Activated CD4-positive, CD25-positive, alpha-beta regulatory T cell (primary cell): ENCODE measurements at places on chromosomes 6 and 20.

DNA sequence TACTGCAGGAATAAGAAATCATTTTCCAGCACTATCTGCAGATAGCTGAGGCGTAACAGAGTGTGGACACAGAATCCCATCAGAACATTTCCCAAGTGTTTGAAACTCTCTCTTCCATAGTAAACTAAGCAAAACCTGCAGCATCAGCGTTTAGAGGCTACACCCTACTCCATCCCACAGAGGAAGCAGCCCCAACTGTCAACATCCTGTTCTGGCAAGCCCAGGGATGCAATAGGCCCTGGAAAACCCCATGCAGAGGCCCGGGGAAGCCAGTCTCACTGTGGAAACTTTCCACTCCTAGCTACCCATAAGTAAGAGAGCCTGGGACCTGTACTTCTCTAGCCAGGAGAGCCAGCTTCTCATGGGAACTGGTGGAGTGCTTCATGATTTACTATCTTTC is 129.4 kb downstream of the LY86 start:
- DNase-seq = no peak

DNA sequence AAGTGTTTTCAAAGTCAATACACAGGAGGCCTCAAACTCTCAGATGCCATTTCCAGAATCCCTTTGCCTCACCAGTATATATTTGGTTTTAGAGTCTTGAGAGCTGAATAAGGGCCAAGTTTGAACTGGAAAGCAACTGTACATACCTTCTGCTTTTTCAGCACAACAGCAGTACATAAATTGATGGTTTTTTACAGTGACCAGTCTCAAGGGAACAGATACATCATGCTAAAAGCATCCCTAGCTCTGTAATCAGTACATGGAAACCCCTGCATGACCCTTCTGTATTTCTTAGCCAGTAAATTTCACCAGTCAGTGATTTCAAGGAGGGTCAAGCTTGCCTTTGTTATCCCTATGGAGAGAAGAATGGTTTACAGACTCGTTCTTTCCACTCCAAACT is 40.6 kb upstream of the ECHDC1 start:
- no peak for DNase-seq

GRCh38 chr6:27568226-27568897 is 95.5 kb upstream of the ZNF184 start:
- no peak for DNase-seq

GRCh38 chr20:40724566-40724965 is 35.5 kb upstream of the MAFB start:
- DNase-seq = no peak

GRCh38 chr6:97726378-97726777 is 443.4 kb upstream of the MMS22L start:
- no peak for DNase-seq

- no peak for DNase-seq
Measured at GRCh38 chr6:79797912-79798311, 149.4 kb downstream of the ELOVL4 start.

DNA sequence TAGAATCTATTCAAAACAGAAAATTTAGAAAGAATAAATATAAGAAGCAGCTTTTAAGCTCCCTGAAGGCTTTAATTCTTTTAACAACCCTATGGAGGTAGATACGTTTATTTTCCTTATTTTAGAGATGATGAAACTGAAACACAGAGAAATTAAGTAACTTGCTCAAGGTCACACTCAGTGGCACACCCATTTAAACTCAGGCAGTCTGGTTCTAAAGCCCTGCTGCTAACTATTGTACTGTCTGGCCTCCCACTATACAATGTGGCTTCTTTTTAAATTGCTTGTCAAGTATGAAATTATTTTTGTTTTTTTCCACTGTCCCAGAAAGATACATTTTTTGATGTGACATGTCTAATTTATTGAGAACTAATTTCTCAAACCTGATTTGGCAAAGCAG is 55.7 kb downstream of the FAM217A start:
- no peak for DNase-seq

GRCh38 chr6:13733178-13733887 is 21.7 kb upstream of the RANBP9 start:
- DNase-seq = no peak

GRCh38 chr6:84177241-84177640 is 50.2 kb downstream of the CEP162 start:
- no peak for DNase-seq

GRCh38 chr6:121506761-121507754 is 71.6 kb downstream of the GJA1 start:
- DNase-seq = no peak

DNA sequence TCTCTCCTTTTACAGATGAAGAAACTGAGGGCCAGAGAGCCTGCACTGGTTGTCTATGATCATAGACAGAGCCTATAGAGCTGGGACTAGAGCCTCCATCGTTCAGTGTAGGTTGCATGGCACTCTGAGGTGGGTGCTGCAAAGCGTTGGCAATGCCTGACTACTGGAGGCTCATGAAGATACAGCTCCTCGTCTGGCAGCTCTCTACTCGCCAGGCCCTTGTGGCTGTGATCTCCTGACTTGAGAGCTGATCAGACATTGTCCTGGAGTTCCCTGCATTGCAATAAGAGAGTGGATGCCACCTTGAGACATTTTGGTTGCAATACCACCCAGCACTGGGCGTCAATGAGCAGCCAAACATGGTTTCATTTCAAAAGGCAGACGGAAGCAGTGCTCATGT is 270.1 kb upstream of the ARID1B start:
- DNase-seq = no peak

DNA sequence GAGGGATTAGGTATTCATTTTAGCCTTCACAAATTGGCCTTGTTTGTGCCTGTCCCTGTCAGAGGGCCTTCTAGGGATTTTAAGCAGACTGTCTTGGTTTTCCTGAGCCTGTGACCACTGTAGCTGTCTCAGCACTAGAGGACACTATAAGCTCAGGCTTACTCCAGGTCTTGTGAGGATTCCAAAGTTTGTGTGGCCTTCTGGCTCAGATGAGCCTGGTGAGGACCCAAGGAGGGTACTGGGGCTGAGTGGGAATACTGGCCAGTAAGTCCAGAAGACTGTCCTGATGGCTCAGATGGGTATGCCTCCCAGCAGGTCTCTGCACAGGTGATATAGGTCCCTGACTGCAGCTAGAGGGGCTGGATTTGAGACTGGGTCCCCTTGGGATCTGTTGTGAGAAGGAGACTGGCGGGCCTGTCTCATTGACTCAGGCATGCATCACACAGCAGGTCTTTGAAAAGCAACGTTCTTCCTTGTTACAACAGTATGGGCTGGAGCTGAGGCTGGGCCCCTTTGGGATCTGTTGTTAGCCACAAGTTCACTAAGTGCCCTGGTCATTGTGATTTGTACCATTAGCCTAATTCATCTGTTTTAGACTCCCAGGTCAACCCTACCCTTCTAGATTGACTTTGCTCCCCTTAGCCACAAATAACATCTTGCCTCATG is 26.3 kb upstream of the TFB1M start:
- DNase-seq = no peak

- DNase-seq = no peak
Measured at GRCh38 chr6:156676721-156677120, 100.5 kb upstream of the ARID1B start.

DNA sequence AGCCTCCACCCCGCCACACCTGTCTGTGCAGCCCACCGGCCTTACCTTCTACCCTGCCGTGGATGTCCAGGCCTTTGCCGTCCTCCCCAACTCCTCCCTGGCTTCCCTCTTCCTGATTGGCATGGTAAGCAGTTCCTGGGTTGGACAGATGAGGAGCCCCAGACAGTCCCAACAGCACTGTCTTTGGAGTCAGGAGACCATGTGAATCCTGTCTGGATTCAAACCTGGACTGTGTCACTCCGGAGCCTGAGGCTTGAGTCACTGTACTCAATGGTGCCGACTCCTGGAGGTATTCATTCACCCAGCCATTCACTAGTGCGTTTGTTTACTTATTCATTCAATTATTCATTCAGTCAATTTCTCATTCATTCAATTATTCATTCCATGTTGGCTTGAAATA is 20.0 kb upstream of the LBP start:
- no peak for DNase-seq

DNA sequence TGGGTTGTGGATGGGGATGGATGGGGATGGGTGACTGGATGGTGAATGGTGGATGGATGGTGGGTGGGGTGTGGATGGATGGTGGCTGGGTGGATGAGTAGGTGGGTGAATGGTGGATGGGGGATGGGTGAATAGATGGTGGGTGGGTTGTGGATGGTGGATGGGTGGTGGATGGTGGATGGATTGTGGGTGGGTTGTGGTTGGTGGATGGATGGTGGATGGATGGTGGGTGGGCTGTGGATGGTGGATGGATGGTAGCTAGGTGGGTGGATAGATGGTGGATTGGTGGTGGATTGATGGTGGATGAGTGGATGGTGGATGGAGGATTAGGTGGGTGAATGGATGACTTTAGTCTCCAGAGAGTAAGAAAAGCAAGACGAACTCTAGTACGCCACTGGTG is 57.6 kb downstream of the YTHDF1 start:
- no peak for DNase-seq

DNA sequence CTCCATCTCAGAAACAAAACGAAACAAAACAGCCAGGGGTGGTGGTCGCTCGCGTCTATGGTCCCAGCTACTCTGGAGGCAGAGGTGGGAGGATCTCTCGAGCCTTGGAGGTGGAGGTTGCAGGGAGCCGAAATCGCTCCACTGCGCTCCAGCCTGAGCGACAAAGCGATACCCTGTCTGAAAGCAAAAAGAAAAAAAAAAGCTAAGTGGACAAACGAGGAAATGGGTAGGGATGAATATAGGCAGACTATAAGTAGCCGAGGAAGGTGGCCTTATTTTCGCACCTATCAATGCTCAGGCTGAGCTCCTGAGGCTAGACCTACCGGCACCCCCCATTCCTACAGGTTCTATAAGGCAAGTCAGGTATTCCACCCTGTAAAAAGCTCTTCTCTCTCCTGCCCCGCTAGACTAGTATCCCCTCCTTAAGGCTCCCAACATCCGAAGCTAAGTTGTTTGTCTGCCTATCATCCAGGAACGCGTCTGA is 650 bp upstream of the CASP8AP2 start:
- DNase-seq = no peak

DNA sequence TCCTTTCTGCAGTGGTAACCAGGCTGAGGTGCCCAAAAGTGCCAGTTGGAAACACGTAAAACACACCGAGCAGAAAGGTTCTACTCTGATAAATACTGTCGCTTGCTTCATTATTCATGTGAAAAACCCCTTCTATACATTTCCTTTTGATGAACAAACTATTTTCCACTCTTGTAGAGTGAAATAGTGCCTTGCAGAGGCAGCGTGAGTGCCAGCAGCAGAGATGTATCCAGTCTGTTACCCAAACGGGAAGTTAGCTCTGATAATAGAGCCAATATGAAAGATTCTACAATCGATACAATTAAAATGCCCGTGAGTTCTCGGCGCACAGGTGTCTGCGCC is 1.5 kb downstream of the ZBTB46 start:
- no peak for DNase-seq

DNA sequence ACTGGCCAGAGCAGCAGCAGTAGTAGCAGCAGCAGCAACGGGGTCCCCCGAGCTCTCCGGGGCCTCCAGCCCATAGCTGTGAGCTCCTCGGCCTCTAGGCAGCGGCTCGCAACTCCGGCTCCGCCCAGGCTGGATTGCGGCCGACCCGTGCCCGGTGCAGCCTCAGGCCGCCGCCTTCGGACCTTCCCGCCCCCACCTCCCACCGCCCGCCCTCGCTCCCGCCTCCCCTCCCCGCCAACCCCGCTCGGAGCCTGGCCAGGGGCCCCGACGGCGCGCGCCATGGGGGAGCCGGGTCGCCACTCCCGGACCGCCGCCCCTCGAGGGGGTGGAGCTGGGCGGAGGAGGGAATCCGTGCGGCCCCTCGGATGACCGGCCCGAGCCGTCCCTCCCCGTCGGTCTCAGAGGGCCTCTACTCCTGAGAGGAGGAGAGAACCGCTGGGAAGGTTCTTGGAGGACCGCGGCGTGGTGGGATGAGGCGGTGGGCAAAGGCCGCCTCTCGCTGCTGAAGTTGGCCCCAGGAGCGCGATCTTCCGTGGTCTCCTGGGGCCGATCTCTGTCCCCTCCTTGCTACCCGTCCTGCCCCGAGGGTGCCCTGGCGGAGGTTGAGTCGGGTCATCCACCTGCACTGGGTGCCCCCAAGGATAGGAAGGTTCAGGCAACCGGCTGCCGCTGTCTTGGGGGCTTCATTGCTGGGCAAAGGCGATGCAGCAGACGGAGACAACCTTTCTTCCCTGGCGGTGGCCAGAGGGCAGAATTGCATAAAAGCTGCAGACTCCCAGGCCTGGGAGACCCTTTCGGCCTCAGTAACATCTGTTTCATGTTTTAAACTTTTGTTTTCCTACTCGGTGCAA is at the start of gene ADAM33:
Gene ADAM33 (minus strand): TSS at position 80 of the 851 bp plus-strand sequence. CDS start 6 bp downstream, at position 74.
- no peak for DNase-seq

DNA sequence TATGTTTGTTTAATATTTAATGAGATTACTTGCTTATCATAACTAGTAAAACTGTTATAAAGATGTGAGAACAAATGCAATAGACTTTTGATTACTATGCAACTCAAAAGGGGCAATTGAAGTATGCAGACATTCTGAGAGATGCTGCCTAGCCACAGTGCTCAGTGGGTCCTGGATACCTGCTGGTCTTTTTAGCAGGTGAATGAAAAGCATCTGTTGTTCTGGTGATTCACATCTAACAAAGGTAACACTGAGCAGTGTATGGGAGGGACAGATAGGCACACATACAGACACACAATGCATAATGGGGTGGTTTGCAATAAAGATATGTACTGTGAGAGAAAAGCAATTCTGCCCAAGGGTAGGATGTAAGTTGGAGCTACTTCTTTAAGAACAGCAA is 46.9 kb downstream of the OGFRL1 start:
- no peak for DNase-seq

DNA sequence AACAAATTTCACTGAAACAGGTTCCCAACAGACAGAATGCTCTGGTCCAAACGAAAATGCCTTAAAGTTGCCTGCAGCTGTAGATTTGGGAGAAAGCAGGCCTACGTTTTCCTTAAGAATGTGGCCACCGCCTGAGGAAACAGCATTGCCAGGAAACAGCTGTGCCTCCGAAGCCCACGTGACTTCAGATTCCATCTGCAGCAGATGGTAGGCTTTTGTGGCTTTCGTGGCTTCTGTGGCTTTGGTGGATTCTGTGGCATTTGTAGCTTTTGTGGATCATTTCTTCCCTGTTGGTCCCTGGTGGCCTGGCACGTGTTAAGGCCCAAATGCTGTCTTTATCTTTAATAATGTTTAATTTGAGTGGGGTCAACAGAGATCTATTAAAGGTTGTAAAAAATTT is 222.9 kb downstream of the TTLL2 start:
- DNase-seq = no peak

- no peak for DNase-seq
Measured at GRCh38 chr6:8934318-8934717, 499.0 kb upstream of the SLC35B3 start.
